Activated naive CD8-positive, alpha-beta T cell treated with anti-CD3 and anti-CD28 coated beads for 36 hours (primary cell): ENCODE measurements at places on chromosomes 7 and 10. TPM values are rescaled to one million over a fixed set of nuclear protein-coding genes. Genes with fewer than 3 reads are reported as not detected.

GRCh38 chr7:157139111-157139809 lies 534 bp downstream of the UBE3C start:
- H3K4me3 ChIP-seq, result peak overlapping the region; percentile 82
- peaks cover 43% of the 10 kb centered on the region for H3K4me1 ChIP-seq
- H3K27ac ChIP-seq, result peak overlapping the region; percentile 85
- no peaks in the 10 kb centered on the region for H3K27me3 ChIP-seq
- DNase-seq, result peak; percentile 68
- H3K36me3 ChIP-seq, result peaks cover 36% of the 10 kb centered on the region

GRCh38 chr10:118488710-118489497 lies 106.5 kb downstream of the PRLHR start:
- no peaks in the 10 kb centered on the region for H3K4me1 ChIP-seq
- H3K4me3 ChIP-seq, result no peak overlapping the region
- no peak for DNase-seq
- H3K36me3 ChIP-seq, result no peaks in the 10 kb centered on the region

GRCh38 chr7:143346018-143346417 lies 16.5 kb downstream of the FAM131B start:
- no peak overlapping the region for H3K4me3 ChIP-seq
- H3K27ac ChIP-seq, result no peak overlapping the region
- peaks cover 8% of the 10 kb centered on the region for H3K27me3 ChIP-seq
- H3K36me3 ChIP-seq, result no peaks in the 10 kb centered on the region
- DNase-seq, result no peak

DNA sequence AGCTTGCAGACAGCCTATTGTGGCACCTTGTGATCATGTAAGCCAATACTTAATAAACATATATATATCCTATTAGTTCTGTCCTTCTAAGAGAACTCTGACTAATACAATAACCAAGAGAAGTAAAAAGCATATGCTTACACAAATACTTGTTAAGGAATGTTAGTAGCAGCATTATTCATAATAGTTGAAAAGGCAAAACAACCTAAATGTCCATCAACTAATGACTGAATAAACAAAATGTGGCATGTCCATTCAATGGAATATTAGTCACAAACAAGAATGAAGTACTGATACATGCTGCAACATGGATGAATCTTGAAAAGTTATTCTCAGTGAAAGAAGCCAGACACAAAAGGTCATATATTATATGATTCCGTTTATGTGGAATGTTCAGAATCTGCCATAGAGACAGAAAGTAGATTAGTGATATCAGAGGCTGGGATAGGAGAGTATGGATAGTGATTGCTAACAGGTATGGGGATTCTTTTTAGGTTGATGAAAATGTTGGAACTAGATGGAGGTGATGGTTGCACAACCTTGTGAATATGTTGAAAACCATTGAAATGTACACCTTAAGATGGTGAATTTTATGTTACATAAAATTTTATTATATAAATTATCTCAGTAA lies 112.5 kb upstream of the UNC5B start:
- peaks cover 3% of the 10 kb centered on the region for H3K4me1 ChIP-seq
- DNase-seq, result no peak
- peaks cover 31% of the 10 kb centered on the region for H3K27me3 ChIP-seq
- H3K36me3 ChIP-seq, result no peaks in the 10 kb centered on the region
- H3K27ac ChIP-seq, result no peak overlapping the region

DNA sequence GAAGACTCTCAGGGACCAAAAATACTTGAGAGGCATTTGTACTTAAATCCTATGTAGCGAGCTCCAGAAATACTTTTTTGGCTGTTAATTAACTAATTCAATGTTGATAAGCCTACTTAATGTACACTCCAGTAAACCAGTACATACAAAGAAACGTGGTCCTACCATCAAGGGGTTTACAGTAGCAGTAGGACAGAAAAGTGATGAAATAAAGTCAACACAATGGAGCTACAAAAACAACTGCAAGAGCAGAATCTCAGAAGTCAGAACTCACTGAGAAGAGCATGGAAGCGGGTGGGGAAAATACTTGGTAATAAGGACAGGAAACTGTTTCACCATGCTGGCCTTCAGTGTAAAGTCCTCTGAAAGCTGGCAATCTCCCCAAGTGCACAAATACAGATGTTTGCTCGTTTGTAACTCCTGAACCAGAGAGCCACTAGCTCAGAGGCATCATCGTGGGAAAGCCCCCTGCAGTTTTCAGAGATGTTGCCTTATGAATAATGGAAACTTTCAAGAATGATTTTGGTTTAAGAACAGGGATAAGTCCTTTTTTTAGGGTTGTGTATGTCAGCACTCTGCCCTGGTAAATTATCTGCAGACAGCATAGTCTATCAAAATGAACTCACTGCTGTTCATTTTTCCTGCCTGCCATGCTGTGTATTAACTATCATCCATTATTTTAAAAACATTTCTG lies 233.2 kb downstream of the SORCS1 start:
- H3K4me1 ChIP-seq, result no peaks in the 10 kb centered on the region
- no peak for DNase-seq
- no peaks in the 10 kb centered on the region for H3K36me3 ChIP-seq
- H3K27me3 ChIP-seq, result peaks cover 7% of the 10 kb centered on the region
- no peak overlapping the region for H3K4me3 ChIP-seq

- H3K4me3 ChIP-seq, result no peak overlapping the region
- peaks cover 11% of the 10 kb centered on the region for H3K4me1 ChIP-seq
- no peak for DNase-seq
- no peak overlapping the region for H3K27ac ChIP-seq
- H3K27me3 ChIP-seq, result no peaks in the 10 kb centered on the region
Observed at GRCh38 chr7:23544913-23545354, 13.2 kb upstream of the TRA2A start.

DNA sequence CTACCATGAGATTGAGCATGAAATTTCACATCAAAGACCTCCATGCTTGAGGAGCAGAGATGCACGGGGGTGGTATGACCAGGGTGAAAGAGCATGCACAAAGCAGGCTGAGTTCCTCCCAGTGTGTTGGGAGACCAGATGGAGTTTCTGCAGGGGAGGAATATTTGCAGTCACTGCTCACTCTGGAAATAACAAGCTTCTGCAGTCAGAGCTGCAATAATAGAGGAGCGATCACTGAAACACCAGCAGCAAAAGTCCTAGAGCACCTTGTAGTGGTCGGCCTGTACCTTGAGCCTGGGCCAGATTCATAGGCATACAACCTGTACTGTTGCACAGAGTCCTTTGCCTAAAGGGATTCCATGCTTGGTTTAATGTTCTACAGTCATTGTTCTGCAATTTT lies 184.5 kb upstream of the SP8 start:
- H3K27me3 ChIP-seq, result no peaks in the 10 kb centered on the region
- no peaks in the 10 kb centered on the region for H3K4me1 ChIP-seq
- no peak overlapping the region for H3K4me3 ChIP-seq
- DNase-seq, result no peak
- H3K36me3 ChIP-seq, result no peaks in the 10 kb centered on the region
- no peak overlapping the region for H3K27ac ChIP-seq

DNA sequence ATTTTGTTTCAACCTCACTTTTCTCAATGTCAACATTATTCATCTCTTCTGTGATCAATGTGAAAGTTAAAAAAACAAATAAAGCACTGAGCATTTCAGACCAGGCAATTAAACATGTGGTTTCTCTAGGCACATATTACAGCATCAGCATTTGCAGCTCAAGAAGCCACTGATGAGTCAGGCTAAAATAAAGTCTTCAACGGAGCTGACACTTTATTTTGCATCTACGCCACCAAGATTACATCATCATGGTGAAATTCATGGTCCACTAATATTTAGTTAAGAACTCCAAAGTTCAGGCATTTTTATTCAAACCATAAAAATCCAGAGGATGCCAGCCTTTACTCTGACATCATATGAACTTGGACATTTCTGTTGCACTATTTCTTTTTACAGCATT lies 33.0 kb downstream of the MAGI2 start:
- H3K4me1 ChIP-seq, result no peaks in the 10 kb centered on the region
- no peaks in the 10 kb centered on the region for H3K27me3 ChIP-seq
- DNase-seq, result no peak
- no peak overlapping the region for H3K4me3 ChIP-seq

DNA sequence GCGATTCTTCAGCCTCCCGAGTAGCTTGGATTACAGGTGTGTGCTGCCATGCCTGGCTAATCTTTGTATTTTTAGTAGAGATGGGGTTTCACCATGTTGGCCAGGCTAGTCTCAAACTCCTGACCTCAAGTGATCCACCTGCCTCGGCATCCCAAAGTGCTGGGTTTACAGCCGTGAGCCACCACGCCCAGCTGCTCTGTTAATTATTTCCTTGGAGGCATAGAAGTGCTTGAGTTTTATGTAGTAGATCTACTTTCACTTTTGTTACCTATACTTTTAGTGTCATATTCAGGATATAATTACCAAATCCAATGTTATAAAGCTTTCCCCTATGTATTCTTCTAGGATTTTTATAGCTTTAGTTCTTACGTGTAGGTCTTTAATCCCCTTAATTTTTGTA lies 1093.0 kb downstream of the GATA3 start:
- H3K27me3 ChIP-seq, result no peaks in the 10 kb centered on the region
- no peak overlapping the region for H3K27ac ChIP-seq
- no peak overlapping the region for H3K4me3 ChIP-seq
- no peak for DNase-seq
- peaks cover 3% of the 10 kb centered on the region for H3K4me1 ChIP-seq
- H3K36me3 ChIP-seq, result no peaks in the 10 kb centered on the region

GRCh38 chr7:52944921-52945320 lies 90.5 kb upstream of the POM121L12 start:
- H3K27me3 ChIP-seq, result no peaks in the 10 kb centered on the region
- no peaks in the 10 kb centered on the region for H3K4me1 ChIP-seq
- no peaks in the 10 kb centered on the region for H3K36me3 ChIP-seq
- no peak for DNase-seq
- no peak overlapping the region for H3K4me3 ChIP-seq

GRCh38 chr7:96449094-96449493 lies 127.2 kb upstream of the SLC25A13 start:
- no peak overlapping the region for H3K4me3 ChIP-seq
- H3K4me1 ChIP-seq, result no peaks in the 10 kb centered on the region
- no peaks in the 10 kb centered on the region for H3K36me3 ChIP-seq
- no peak overlapping the region for H3K27ac ChIP-seq

- no peak for DNase-seq
- no peak overlapping the region for H3K4me3 ChIP-seq
- no peak overlapping the region for H3K27ac ChIP-seq
- H3K4me1 ChIP-seq, result no peaks in the 10 kb centered on the region
- H3K36me3 ChIP-seq, result no peaks in the 10 kb centered on the region
- no peaks in the 10 kb centered on the region for H3K27me3 ChIP-seq
Observed at GRCh38 chr10:84700668-84701369, 372.4 kb downstream of the CCSER2 start.

DNA sequence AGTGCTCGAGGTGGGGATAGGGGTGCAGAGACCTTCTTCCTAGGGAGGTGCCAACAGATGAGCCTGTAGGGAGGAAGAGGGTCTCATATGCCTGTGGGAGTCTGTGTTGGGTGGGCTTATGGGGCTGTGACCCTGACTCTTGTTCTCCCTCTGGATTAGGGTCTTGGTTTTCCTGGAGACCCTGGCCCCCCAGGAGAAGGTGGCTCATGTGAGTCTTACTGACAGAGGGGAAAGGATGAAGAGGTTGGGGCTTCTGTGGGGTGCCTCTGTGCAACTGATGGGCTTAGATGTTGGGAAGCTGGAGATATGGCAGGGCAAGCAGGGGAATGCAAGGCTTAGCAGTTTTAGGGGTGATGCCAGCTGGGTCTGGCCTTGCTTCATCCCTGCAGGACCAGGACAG lies 20.2 kb upstream of the VOPP1 start:
- H3K4me1 ChIP-seq, result no peaks in the 10 kb centered on the region
- H3K27me3 ChIP-seq, result peaks cover 4% of the 10 kb centered on the region
- no peak overlapping the region for H3K27ac ChIP-seq
- no peak for DNase-seq

DNA sequence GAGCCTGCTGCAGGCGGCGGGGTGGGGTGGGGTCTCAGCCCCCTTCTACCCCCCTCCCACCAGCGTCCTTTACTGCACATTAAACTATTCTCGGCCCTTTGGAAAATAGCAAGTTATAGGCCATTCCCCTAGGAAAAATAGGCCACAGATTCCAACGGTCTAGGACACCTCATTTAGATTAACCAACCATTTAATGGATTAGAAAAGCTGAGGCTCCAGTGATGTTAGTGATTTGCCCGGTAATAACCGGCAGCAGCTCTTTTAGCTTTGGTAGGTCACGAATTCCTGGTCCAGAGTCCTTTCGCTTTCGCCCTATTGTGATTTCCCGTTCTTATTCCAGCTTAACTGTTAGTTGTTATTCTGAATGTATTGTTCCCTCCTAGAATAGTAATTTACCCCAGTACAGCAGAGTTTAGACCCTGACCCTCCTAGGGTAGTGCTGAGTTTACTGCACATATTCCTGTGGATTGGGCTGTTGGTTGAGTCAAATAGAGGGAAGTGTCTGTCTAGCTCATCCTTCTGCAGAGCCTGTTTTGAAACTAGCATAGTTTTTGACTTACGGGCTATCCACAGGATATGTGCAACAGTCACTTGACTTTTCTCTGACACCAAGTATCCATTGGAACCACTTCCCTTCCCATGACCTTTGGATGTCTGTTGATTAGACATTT lies 754 bp downstream of the GSTO1 start:
- H3K4me1 ChIP-seq, result peaks cover 53% of the 10 kb centered on the region
- H3K4me3 ChIP-seq, result peak overlapping the region; percentile 86
- DNase-seq, result no peak
- peaks cover 45% of the 10 kb centered on the region for H3K36me3 ChIP-seq

GRCh38 chr7:142560166-142560565 lies 189.1 kb upstream of the PRSS1 start:
- peak overlapping the region; percentile 50 for H3K4me3 ChIP-seq
- H3K27me3 ChIP-seq, result peaks cover 7% of the 10 kb centered on the region
- no peak for DNase-seq
- H3K36me3 ChIP-seq, result no peaks in the 10 kb centered on the region
- H3K4me1 ChIP-seq, result peaks cover 2% of the 10 kb centered on the region
- H3K27ac ChIP-seq, result no peak overlapping the region

- H3K27ac ChIP-seq, result no peak overlapping the region
- H3K4me3 ChIP-seq, result no peak overlapping the region
- no peaks in the 10 kb centered on the region for H3K4me1 ChIP-seq
- DNase-seq, result no peak
Observed at GRCh38 chr10:43903451-43903850, 254.8 kb upstream of the ZNF32 start.

- no peak overlapping the region for H3K27ac ChIP-seq
- no peaks in the 10 kb centered on the region for H3K36me3 ChIP-seq
- H3K27me3 ChIP-seq, result no peaks in the 10 kb centered on the region
- no peak overlapping the region for H3K4me3 ChIP-seq
- no peak for DNase-seq
Observed at GRCh38 chr10:76560338-76560737, 1077.3 kb downstream of the KCNMA1 start.

- H3K4me3 ChIP-seq, result no peak overlapping the region
- H3K27ac ChIP-seq, result no peak overlapping the region
- no peaks in the 10 kb centered on the region for H3K4me1 ChIP-seq
- no peaks in the 10 kb centered on the region for H3K27me3 ChIP-seq
- DNase-seq, result no peak
- H3K36me3 ChIP-seq, result no peaks in the 10 kb centered on the region
Observed at GRCh38 chr10:84876116-84876999, 548.0 kb downstream of the CCSER2 start.

FEZF1 gene
- total RNA-seq, result not detected

CARD11 gene
- total RNA-seq, result 111 TPM

MYL10 gene
- total RNA-seq, result not detected

NUDT5 gene
- total RNA-seq, result 114 TPM

PALD1 gene
- total RNA-seq, result 3.1 TPM
